ENCODE measurements at places on chromosomes 11 and 22. TPM values are rescaled to one million over a fixed set of nuclear protein-coding genes. Genes with fewer than 3 reads are reported as not detected.

Gene CCDC86
- 124 TPM for total RNA-seq

GRCh38 chr11:13781153-13781552, 112.7 kb downstream of the FAR1 start:
- no peak for DNase-seq

- DNase-seq: no peak
These were observed 101.4 kb downstream of the CACNA1I start for GRCh38 chr22:39671936-39672335.

DNA sequence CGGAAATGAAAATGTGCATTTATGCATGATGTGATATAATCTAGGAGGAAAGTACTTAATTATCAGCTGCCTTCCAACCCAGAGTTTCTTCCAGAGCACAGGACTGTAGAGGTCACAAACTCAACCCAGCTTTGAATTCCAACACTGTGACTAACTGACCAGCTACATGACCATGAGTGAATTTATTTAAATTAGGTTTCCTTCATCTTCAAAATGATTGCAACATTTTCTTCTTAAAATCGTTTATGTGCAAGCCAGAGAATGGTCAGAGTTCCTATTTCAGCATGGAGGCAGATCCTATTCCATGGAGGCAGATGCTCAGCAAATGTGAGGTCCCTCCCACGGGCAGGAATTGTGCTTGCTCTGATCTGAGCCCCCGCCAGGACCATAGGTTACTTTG, 42.4 kb downstream of the OSBP start:
- DNase-seq: no peak

Gene SCUBE1
- total RNA-seq: 0.33 TPM

DNA sequence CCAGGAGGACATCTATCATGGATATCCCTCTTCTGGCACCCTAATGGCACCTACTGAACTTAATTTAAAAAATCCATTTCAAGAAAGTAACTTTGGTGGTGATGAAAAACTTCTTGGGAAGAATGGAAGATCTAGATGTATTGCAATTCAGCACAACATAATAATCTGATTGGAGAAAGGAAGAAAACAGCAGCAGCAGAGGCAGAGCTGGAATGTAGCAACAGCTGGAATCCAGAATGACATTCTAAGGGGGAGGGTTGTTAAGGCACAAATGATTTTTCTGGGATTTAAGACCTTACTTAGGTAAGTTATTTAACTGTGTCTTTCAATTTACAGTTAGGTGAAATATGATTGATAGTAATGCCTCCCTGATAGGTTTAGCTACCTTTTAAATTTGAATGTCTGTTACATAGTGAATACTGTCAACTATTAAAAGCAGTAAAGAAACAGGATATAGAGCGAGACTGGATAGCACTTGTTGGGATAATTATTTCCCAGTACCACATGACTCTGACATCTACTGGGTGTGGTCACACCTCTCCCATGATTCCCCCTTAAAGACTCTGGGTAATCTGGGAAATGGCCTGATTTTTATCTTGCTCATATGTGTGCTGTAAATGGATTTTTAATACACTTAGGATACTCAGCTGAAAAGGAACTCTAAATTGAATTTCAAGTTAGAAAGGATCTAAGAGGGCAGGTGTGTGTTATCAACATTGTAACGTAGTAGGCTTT, 11.7 kb downstream of the CAPRIN1 start:
- no peak for DNase-seq

All from CD8-positive, alpha-beta memory T cell (primary cell).